ENCODE measurements at places on chromosomes 4 and X.
A peak's percentile ranks its signal among the peaks of the same experiment; 100 is the strongest.

DNA sequence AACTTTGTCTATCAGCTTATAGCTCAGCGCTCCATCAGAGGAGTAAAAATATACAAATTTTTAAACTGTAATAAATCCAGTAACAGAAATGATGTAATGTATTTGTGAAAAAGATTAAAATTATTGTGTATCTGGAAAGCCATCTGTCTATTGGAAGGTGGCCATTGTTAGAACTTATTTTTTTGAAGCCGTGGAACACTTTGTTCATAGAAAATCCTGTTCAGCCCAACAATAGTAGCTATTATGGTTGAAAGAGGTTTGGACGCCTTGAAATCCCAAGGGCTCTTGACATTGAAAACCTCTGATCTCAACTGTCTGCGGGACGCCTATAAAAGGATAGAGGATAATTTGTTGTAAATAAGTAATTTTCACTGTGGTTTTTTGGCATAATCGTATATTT lies 98.3 kb downstream of the RAPGEF2 start:
- no peak for DNase-seq

DNA sequence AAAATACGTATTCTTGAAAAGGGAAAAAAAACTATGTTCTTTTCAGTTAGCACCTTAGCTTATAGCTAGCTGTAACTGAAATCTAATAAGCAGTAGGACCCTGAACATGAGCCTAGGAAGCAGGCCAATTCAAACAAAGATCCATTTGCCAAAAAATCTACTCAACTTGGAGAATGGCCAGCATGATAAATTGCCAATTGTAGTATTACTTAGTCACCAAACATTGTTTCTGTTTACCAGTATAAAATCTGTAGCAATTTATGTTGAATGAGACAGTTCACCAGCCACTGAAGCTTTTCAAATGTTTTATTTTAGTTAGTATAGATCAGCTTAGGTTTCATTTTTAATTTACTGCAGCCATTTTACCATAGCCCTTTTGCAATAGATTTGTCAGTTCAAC lies 323.6 kb upstream of the DIPK2B start:
- peak; percentile 67 for DNase-seq

DNA sequence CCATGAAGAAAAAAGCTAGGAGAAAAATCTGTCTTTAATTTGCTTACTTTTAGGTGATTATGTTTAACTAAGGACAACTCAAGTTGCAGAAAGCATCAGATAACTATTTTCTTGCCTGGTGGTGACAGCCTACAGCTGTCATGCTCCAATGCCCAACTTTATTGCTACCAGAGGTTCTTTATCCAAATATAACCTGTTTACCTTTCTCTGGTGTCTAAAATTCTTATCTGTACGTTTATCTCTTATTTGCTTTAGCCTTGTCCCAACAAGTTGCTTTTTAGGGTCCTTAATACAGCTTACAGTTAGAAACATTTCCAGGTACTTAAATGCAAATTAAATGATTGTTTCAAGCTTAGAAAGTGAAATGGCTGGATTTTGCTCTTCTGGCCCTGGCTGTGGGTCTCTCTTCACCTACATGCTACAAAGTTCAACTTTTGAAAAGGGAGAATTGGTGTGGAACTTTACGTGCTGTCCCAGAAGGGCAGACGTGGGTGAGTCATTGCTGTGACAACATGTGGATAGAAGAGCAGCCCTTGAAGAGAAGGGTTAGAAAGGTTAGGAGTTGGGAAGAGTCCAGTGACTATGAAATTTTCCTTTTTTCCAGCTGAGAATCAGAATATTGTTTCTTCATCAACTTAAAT lies 60.7 kb downstream of the HPGD start:
- DNase-seq = no peak

- DNase-seq = no peak
Measured at GRCh38 chrX:44931441-44931973, 58.5 kb downstream of the KDM6A start.

DNA sequence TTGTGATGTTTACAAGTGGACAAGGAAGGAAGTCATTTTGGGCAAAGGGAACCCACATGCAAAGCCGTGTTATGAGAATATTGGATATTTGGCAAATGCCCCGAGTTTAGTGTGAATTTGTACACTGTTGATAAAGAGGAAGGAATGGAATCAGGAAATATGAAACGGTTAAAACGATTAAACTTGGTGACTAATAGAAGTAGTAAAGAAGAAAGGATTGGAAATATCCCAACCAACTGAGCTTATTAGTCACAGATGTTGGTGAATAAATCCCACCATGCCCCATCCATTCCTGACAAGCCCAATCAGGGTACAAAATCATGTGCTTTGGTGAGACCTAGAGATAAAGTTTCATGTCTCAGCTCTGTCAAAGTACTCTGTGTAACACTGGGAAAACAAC lies 22.0 kb downstream of the ARHGAP24 start:
- DNase-seq = peak; percentile 39

DNA sequence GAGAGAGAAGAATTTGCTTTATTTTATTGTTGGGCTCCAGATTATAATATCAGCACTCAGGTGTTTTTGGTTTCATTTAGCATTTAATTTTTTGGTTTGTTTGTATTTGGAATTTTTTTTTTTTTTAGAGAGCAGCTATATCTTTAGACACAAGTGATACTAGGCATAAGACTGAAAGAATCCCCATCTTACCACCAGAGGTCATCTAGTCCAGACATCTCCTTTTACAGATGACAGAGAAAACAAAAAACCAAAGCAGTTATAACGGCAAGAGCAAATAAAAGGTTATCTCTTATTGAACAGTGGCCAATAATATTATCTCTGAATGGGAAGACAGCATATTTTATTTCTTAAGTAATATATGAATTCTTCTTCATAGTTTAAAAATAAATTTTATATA lies 22.8 kb downstream of the USP38 start:
- peak; percentile 50 for DNase-seq

DNA sequence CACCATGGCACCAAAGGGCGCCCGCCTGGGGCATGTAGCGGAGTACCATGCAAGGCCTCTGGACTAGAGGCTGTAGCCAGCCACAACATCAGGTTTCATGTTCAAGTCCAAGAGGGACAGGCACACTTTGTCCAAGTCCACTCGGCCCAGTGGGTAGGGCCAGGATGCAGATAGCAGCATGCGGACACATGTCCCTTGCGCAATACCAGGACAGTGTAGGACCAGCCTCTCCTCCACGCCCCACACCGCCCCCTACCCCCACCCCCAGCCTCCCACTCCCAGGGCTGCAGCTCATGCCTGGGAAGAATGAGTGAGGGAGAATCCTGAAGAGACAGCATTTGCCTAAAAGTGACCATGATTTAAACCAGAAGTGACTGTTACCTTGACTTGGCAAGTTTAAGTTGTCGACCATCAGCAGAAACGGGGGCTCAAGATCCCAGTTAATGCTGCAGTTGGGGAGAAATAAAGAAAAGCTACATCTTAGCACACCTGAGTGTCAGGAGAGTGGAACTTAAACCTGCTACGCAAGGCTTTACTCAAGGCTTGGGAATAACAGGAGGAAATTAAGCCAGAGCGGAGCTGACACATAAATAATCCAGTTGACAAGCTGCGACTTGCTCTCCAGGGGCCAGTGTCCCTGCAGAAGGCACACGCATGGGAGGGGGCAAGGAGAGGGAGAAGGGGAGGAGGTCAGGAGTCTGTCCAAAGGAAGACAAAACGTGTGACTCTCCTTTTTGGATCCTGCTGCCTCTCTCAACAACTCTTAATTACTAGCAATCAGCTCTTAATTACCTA lies 221.7 kb downstream of the BCOR start:
- DNase-seq = no peak

- no peak for DNase-seq
Measured at GRCh38 chr4:41645728-41646390, 102.7 kb downstream of the PHOX2B start.

- DNase-seq = no peak
Measured at GRCh38 chr4:141121768-141122454, 11.4 kb downstream of the RNF150 start.

GRCh38 chr4:174117445-174117844 lies 166.0 kb downstream of the FBXO8 start:
- no peak for DNase-seq

- DNase-seq = peak; percentile 20
Measured at GRCh38 chrX:38717871-38718270, 83.4 kb upstream of the MID1IP1 start.

GRCh38 chrX:64580035-64580434 lies 184.8 kb upstream of the MTMR8 start:
- no peak for DNase-seq

DNA sequence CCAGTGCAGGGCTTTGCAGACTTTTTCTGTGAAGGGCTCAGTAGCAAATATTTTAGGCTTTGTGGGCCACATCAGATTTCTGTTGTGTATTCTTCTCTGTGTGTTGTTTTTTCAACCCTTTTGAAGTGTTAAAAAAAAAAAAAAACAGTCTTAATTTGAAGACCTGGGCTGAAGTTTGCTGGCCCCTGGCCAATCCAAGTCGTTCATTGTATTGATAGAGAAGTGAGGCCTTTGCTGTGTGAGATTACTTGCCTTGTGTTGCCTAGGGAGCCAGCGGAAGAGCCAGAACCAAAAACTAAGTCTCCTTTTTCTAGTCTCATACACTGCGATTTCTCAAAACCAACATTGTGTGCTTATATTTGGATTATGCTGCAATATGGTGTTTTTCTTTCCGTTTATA lies 46.9 kb downstream of the MTM1 start:
- DNase-seq = no peak

GRCh38 chr4:114087596-114088230 lies 108.3 kb upstream of the ARSJ start:
- peak; percentile 87 for DNase-seq

DNA sequence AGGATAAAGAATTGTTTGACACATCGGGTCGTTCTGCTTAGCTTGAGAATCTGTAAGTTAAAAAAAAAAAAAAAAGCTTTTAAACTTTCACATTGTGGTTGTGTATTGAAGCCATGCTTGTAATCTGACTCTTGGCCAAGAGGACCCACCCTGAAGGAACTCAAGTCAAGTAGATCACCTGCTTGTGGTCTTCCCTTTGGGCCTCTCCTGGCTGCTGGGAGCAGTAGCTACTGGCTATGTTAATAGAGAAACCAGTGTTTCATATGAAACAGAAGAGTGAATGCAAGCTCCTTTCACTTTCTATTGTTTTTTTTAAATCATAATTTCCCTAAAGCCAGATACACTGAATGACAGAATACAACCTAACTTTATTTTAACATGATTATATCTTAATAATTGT lies 402.4 kb upstream of the NDST4 start:
- no peak for DNase-seq

DNA sequence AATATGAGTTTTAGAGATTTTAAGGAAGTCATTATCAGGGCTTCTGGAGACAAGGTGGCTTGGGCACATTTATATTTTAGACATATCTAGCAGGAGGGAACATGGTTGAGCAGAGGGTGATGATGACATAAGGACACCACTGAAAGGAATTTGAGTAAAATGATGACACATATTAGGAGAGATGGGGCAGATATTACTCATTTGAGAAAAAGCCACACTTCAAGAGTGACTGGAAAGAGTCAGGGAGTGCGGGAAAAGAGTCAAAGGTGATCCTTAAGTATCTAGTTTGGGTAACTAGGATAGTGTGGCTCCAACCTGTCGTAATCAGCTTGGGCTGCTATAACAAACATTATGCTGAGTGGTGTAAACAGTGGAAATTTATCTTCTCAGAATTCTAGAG lies 377.7 kb downstream of the PACRGL start:
- DNase-seq = no peak

DNA sequence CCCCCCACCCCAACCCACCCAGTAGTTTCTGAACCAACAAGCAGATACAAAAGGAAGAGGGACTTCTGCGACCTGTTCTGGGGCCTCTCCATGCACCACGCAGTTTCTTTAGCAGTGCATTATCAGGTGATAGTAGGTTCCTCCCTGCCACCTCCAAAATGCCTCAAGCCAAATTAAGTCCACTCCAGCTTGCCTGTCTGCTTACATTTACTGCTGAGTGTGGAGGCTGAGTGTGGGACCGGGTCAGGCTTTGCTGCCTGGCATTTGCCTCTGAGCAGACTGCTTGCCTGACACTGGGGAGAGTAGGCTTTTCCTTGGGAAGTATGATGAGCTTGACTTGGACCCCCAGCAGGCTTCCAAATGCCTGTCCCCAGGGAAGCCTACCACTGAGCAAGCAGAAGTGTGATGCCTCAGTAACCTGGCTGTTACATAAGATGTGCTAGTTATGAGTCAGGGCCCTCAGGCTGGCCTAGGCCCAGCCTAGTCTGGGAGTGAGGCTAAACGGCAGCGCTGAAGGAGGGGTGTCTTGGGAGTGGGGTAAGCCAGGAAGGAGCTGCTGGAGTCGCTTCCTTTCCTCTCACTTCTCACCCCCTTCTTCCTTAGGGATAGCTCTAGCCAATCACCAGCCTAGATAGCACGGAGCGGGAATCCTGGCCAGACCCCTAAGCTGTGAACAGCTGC lies 9.0 kb downstream of the TSC22D3 start:
- peak; percentile 21 for DNase-seq

- no peak for DNase-seq
Measured at GRCh38 chr4:69470561-69470960, 25.1 kb downstream of the UGT2B4 start.

DNA sequence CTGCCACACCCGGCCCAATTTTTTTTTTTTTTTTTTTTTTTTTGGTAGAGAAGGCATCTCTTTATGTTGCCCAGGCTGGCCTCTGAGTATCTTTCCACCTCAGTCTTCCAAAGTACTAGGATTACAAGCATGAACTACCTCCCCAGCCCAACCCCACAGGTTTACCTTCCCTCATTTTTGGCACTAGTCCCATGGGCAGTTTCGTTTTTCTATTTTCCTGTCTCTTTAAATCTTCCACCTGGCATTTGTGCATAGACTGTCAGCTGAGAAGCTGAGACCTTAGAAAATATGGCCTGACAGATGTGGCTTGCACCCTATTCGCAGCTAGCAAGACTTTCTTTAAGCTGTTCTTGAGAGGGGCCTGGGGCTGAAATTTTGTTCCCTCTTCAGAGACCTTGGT lies 27.9 kb downstream of the TNIP2 start:
- no peak for DNase-seq

- no peak for DNase-seq
Measured at GRCh38 chr4:85707611-85708010, 232.7 kb downstream of the ARHGAP24 start.

DNA sequence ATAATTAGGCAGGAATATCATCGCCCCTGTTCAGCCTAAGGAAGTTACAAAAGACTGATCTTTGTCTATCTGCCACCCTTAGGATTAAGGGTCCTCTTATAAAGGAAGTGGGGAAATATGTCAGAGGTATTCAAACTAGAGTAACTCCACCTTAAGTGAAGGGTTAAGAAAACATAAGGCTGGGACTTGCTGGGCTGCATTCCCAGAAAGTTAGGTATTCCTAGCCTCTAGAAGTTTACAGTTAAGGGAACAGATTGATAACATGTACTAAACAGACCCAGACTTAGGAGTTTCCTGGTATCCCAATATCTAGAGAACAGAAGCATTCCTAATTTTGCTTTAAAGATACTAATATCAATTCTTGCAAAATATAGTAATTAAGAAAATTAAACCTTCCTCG lies 6.0 kb downstream of the CXCL2 start:
- DNase-seq = peak; percentile 39

DNA sequence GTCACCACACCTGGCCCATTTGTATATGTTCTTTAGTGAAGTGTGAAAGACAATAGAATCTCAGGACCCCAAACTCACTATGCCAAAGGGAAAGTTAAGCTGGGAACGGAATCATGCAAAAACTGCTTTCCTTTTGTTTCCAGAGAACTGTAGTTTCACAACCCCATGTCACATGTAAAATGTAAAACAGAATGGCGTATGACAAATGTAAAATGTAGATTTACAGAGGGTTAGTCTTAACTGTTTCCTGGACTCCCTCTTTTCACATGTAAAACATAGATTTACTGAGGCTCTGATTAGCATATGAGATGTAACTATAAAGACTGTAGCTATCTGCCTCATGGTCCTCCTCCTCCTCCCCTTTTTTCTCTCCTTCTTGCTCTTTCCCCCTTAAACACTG lies 66.3 kb downstream of the ABLIM2 start:
- DNase-seq = no peak
